ENCODE measurements at places on chromosomes 4 and X.
A peak's percentile ranks its signal among the peaks of the same experiment; 100 is the strongest.

- DNase-seq, result no peak
Observed at GRCh38 chr4:153927451-153927850, 138.6 kb upstream of the SFRP2 start.

DNA sequence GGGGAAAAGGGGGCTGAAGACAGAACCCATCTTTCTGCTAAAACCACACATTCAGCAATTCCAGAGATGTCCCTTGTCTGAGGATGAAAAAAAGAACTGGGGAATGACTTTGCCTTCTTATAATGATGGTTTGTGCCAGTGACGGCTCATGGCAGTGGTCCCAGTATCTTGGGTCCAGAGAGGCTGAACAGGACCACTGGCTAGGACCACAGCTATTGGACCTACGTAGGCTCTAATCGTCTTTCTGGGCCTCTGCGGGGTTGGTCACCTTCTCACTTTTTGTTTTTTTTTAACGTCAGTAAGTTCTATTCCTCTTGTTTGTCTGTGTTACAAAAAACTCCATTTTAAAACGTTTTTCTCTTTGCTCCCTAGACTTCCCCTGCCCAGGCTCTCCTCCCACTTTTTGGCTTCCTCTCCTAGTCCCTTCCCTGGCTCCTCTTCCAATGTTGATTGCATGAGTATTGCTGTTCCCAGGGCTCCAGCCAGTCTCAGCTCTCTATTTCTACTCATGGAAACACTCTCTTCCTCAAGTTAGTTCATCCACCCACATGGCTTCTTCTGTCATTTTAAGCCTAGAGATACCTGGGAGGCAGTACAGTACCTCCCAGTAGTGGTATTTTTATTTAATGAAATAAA is 52.6 kb upstream of the STX18 start:
- DNase-seq, result no peak

- no peak for DNase-seq
Observed at GRCh38 chrX:128020701-128021100, 31.5 kb downstream of the ACTRT1 start.

GRCh38 chr4:39855909-39856512 is 121.7 kb downstream of the PDS5A start:
- no peak for DNase-seq

DNA sequence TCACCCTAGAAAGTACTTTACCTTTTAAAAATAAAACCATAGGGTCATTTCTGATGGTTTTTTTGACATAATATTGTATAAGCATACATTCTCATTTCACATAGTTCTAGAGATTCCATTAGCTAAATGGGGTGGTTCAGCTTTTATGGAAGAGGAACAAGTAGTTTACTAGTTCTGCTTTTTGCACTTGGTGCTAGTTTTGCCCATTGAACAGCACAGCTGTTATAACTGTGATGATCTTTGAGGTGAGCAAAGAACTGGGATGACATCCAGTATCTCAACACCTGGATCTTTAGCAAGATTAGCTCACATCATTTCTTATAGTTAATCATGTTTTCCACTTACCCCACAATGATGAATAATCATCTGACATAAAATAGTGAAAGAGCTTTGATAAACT is 40.9 kb downstream of the MOB1B start:
- no peak for DNase-seq

DNA sequence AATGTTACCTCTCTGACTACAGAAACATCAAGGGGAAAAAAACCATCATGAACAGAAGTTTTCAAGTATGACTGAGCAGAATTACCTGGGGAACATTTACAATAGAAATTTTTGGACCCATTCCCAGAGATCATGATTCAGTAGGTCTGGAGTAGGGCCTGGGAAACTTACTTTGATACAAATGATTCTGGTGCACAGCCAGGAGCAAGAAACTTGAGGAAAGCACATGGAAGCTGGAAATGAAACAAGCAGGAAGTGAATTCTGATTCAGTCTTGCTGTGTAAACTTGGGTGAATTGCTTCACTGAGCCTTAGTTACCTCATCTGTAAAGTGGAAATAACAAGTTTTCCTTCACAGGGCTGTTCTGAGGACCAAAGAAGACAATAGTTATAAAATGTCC is 192.5 kb upstream of the TAPT1 start:
- peak; percentile 36 for DNase-seq

- DNase-seq, result no peak
Observed at GRCh38 chr4:120144041-120144440, 77.4 kb upstream of the MAD2L1 start.

- DNase-seq, result no peak
Observed at GRCh38 chr4:69714086-69714485, 46.3 kb downstream of the SULT1B1 start.

DNA sequence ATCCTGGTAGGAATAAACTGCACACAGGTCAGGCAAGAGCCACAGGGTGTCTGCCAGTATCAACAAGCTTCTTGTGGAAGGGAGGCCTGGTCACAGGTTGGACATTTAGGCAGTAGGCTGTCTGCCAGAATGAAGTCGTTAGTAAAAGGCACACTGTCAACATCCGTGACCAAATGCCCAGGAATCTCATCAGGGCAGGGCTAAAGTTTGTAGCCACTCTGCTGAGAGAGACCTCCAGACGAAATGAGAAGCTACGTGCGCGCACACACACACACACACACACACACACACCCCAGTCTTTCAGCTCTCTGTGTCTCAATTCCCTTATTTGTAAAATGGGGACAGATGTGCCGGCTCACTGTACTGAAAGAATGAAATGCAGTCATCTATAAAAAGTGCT is 408.7 kb upstream of the ZFP42 start:
- DNase-seq, result no peak

GRCh38 chr4:78568640-78569305 is 17.2 kb downstream of the ANXA3 start:
- no peak for DNase-seq

DNA sequence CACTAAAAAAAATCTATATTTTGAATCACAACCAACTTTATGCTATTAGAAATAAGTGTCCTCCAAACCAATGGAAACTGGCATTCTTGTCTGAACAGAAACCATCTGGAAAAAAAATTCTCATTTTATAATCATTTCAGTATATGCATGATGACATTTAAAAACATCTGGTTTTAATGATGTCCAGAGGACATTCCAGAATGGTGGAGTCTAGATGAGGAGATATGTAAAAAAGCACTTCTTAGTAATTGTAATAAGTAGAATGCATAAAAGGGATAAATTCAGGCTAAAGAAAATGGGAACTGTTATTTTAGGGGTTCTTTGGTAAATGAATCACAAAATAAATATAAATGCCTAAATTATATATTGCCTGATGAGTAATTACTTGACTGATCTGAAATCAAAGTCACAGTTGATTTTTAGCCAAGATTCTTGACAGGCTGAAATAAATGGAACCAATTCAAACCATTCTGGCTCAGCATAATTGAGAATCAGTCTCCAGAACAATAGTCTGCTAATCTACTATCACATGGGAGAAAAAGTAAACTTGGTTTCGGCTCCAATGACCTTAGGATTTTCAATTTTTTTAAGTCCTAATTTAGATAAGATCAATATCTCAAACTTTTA is 636.6 kb downstream of the FAT4 start:
- DNase-seq, result peak; percentile 52
